ENCODE measurements at places on chromosomes 6 and 20.

GRCh38 chr20:21682521-21682954 lies 22.9 kb upstream of the PAX1 start:
- DNase-seq, result no peak

DNA sequence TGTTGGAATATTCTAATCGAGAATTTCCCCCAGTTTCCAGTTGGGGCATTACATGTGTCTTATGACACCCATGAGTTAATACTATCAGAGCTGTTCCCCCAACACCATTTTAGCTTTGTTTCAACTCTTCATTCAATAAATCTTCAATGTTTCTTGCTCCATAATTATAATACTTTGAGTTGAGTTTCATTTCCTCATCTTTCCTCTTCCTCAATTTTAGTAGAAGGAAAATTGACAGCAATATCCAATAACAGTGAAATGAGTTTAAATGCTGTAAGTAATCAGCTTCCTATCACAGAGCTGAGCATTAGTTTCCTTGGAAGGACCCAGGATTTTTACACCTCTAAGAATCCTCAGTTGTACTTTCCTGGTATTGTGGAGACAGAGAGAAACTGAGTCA lies 1.0 kb upstream of the STMND1 start:
- no peak for DNase-seq

GRCh38 chr6:38115626-38116008 lies 296.1 kb downstream of the ZFAND3 start:
- no peak for DNase-seq

GRCh38 chr20:23159256-23159946 lies 73.3 kb upstream of the CD93 start:
- DNase-seq, result no peak

DNA sequence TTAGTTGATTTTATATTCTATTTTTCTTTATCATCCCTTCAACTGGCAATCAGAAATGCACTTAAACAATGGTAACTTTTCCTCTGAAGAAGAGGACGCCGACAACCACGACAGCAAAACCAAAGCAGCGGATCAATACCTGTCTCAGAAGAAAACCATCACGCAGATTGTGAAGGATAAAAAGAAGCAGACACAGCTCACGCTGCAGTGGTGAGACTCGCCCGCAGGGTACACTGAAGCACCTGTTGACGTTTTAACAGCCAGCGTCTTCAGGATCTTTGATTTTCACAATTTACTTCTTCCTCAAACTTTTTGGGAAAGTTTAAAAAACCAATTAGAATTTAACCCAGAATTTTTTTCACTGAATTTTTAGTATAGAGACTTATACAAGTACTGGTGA lies 701 bp downstream of the RFX6 start:
- DNase-seq, result no peak

DNA sequence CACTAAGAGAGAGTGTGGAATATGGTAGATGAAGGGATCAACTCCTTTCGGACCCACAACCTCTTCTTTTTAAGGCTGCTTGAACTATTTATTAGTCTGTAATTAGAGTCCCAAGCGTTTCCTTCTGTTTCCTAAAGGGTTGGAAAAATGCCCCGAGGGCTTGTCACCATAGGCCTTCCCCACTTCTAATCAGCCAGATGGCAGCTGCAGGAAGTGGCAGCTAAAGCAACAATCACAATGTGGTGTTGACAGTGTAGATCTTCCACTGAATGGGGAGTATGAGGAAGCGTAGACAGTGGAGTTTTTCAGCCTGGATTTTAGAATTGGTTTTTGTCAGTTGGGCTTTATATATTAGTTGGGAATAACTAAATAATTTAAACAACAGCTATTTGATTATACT lies 40.6 kb downstream of the SLC35D3 start:
- DNase-seq, result no peak

DNA sequence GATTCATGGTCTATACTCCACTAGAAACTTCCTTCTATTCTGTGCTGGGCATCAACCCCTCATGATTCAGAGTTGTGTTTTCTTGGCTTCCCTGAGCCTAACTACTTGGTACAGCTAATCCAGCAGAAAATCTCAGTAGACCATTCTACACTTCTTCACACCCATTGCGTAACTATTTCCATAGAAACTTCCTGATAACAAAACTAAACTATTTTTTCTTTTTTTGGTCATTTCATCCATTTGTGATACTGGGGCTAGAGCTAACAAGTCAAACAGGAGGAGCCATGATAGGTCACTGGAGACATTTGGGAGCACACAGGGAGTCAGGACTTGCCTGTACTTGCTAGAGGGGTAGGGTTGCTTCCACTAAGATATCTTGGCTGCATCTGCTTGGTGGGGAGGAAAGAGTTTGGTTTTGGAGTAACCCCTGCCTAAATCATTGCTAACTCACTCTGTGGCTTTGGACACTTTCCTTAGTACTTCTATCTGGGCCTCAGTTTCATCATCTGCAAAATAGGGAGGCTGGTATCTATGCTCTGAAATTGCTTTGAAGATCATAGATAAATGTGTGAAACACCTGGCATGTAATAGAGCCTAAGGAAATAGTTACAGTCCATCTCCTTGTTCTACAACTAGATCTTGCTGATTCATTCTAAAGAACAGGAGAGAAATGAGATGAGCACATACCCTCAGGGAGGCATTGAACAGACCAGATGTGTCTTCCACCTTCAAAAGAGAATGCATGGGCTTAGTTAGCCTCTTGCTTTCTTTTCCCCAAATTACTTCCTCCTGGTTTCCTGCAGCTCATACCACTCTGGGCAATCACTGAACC lies 127.9 kb upstream of the ADGRF1 start:
- no peak for DNase-seq

- DNase-seq, result no peak
Measured at GRCh38 chr6:91462241-91462640, 875.4 kb upstream of the MAP3K7 start.

DNA sequence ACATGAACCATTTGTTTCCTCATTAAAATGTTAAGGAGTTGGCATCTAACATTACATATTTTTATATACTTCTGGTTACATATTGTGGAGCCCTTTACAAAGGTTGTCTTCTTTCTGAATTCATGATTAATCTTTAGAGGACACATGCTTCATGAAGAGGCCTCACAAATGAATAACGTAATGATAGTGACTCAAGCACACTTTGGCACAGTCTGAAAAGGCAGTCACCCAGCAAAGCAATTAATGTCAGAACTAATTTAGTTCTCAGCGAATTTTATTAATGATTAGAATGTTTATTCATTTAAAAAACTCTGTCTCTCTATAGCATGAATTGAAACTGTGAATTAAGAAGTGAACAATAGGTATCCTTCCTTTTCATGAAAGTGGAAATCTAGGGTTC lies 854.2 kb downstream of the PHF3 start:
- no peak for DNase-seq
